ENCODE measurements at places on chromosomes 2 and 18. TPM values are rescaled to one million over a fixed set of nuclear protein-coding genes. Genes with fewer than 3 reads are reported as not detected.

- DNase-seq, result no peak
These were observed 27.9 kb downstream of the TMEM17 start for GRCh38 chr2:62478093-62478580.

DNA sequence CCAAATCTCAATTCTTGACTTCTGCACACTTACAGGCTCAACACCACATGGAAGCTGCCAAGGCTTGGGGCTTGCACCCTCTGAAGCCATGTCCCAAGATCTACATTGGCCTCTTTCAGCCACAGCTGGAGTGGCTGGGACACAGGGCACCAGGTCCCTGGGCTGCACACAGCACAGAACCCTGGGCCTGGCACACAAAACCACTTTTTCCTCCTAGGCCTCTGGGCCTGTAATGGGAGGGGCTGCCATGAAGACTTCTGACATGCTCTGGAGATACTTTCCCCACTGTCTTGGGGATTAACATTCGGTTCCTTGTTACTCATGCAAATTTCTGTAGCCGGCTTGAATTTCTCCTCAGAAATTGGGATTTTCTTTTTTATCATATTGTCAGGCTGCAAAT lies 29.9 kb downstream of the SP9 start:
- no peak for DNase-seq

- no peak for DNase-seq
These were observed 9.2 kb upstream of the KYNU start for GRCh38 chr2:142868229-142868762.

RESP18 gene
- not detected for total RNA-seq

GREB1L gene
- total RNA-seq, result 12.7 TPM

CDK5R2 gene
- total RNA-seq, result not detected
